ENCODE measurements at places on chromosomes 1 and 21.

DNA sequence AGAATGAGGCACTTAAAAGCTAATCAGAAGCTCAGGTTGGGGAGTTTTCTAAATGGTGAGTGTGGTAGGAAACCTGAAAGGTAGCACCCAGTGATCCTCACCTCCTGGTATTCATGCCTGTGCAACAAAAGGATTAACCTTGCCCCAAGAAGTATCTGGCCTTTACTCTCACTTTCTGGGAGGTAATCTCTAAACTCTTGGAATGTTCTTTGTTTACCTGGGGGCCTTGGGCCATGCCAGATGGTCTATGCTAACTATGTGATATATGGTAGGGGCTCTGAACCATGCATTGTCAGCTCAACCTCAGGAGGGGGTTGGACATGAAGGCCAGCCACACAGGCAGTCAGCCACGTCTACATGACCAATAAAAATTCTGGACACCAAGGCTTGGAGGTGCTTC, 24.4 kb upstream of the TRIM33 start:
- no peak for DNase-seq

- no peak for DNase-seq
Observed at GRCh38 chr1:58779059-58779754, 4.6 kb downstream of the JUN start.

GRCh38 chr1:113758631-113759332, 504 bp downstream of the PHTF1 start:
- peak; percentile 38 for DNase-seq

DNA sequence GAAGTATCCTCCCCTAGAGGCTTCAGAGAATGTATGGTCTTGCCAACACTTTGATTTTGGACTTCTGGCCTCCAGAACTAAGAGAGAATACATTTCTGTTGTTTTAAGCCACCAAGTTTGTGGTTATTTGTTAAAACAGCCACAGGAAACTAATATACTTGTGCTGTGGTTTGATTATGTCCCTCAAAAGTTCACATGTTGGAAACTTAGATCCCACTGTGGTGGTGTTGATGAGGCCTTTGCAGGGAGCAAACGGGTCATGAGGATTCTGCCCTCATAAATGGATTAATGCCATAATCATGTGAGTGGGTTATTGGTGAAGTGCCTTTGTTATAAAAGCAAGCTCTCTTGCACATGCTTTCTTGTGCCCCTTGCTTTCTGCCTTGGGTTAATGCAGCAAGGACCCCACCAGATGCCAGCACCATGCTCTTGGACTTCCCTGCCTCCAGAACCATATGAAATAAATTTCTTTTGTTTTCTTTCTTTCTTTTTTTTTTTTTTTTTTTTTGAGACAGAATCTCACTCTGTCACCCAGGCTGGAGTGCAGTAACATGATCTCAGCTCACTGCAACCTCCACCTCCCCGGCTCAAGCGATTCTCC, 157.3 kb downstream of the CLIC6 start:
- DNase-seq = no peak

GRCh38 chr1:25476186-25477097, 45.7 kb downstream of the MACO1 start:
- no peak for DNase-seq

DNA sequence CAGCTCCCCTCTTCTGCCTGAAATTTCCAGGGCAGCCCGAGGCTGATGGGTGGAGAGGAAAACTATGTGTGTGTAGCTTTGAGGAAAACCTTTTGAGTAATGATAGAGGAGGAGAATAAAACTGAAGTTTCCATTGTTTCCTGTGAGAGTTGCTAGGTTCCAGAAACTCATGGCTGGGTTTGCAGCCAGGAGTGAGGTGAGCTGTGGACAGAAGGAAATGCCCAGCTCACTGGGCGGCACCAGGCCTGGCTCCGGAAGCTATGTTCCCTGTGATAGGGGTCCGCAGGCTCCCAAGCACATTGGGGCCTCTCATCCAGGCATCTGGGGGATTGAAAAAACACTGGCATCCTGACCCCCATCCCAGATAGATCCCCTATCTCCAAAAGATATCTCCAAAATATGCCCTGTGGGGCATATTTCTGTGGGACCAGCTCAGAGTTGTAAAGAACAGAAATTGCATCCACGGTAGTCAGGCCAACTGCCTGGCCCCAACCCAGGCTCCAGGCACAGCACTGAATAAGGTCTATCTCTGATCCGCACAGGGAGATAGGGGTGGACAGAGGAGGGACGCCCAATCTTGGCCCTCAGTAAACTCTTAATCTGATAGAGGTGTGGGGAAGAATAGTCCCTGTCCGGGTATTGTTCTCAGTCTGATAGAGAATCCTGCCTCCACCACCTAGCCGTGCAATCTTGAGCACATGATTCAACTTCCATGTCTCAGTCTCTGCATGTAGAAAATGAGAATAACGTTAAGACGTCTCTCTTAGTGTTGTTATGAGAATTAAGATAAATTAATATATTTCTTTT, 1.8 kb upstream of the HSPG2 start:
- DNase-seq = no peak

GRCh38 chr1:28392027-28392652, 22.6 kb downstream of the PHACTR4 start:
- DNase-seq = peak; percentile 96

DNA sequence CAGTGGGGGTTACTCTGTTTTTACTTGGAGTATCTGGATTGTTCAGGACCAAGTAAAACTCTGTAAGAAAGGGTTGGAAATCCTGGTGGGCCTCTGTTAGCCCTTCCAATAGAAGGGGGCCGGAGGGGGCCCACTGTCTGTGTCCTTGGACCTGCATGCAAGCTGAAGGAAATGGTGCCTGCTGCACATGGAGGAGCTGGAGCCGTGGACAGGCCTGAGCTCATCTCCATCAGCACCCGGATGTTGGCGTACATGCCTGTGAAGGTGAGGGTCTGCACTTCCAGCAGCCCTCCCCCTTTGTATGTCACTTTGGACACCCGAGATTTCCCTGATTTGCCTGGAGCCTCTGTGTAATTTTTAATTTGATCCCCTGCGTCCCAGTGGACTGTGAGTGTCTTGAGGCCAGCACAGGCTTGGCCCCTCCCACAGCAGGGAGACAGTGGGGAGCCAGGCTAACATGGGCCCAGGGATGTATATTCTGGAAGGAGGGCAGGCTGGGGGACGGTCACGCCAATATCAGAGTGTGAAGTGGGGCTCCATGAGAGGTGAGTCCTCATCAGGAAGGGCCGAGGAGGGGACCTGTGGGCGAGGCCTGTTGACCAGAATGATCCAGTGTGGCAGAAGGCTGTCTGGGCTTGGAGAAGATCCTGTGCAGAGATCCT, 16.8 kb downstream of the GALNT2 start:
- no peak for DNase-seq

DNA sequence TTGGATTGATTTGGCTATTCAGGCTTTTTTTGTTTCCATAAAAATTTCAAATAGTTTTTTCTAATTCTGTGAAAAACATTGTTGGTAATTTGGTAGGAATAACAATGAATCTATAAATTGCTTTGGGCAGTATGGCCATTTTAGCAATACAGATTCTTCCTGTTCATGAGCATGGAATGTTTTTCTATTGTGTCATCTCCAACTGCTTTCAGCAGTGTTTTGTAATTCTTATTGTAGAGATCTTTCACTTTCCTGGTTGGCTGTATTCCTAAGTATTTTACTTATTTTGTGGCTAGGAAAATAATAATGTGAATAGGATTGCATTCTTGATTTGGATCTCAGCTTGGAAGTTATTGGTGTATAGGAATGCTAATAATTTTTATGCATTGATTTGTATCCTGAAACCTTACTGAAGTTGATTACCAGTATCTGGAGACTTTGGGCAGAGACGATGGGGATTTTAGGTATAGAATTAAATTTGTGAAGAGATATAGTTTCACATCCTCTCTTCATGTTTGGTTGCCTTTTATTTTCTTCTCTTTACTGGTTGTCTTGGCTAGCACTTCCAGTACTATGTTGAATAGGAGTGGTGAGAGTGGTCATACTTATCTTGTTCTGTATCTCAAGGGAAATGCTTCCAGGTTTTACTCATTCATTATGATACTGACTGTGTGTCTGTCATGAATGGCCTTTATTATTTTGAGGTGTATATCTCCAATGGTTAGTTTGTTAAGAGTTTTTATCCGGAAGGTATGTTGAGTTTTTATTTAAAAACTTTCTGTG, 57.3 kb downstream of the DRAM2 start:
- DNase-seq = peak; percentile 69

Data from choroid plexus epithelial cell (primary cell).